Activated CD4-positive, alpha-beta T cell treated with anti-CD3 and anti-CD28 coated beads, Interleukin-2, amount 50 U/mL, for 24 hours (primary cell): ENCODE measurements at places on chromosomes 7 and 10.

DNA sequence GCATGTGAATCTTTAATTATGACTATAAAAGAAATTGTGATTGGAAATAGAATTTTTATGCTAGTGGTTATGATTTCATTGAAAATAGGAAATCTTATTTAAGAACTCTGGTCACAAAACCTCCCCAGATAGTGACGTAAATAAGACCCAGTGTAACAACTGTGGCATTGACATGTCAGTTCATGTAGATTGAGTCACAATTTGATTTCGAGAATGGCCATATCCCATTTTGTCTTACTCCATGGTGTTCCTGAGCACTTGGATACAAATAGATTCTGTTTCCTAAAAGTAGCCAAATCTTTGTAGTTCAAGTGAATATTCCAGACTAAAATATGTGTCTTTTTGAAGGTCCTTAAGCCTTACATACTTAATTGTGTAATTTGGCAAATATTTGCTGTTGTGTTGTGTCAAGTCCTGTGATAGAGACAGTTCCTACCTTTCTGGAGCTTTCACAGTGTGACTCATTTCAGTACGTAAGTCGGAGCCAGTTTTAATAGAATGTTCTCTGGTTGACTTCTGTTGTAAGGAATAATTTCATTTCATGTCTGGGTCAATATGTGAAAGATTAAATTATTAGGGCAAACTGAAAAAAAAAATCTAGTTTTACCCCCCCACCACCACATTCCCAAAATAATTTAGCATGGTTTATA lies 37.1 kb upstream of the TOMM7 start:
- DNase-seq: no peak

DNA sequence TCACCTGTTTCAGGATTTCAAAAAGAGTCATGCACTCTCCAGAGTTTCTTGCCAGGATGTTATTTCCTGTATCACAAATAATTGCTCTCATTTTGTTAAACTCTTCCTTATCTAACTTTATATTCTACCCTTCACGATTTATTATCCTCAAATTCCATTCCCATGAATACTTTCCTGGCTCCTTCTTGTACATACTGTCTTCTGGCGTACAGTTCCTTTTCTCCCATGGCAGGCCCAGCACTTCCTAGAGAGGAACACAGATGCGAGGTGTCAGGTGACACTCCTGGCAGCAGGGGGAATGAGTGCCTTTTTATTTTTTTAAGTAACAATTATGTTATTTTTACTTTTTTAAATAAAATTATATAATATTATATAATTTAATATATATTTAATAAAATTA lies 411.9 kb downstream of the TFEC start:
- no peak for DNase-seq

- no peak for DNase-seq
Measured at GRCh38 chr10:50497758-50498157, 126.0 kb downstream of the SGMS1 start.

GRCh38 chr7:106866298-106867281 lies 1.5 kb downstream of the PIK3CG start:
- no peak for DNase-seq
